ENCODE measurements at places on chromosomes 3 and 15. TPM values are rescaled to one million over a fixed set of nuclear protein-coding genes. Genes with fewer than 3 reads are reported as not detected.

The MFN1 gene
- total RNA-seq, result 47.3 TPM

The PLCD1 gene
- 47.5 TPM for total RNA-seq

GRCh38 chr3:31288641-31289100 is 244.1 kb upstream of the STT3B start:
- no peak for DNase-seq

GRCh38 chr3:53328746-53329145 is 18.6 kb downstream of the DCP1A start:
- DNase-seq, result no peak
